ENCODE measurements at places on chromosomes 4 and X.

- DNase-seq = no peak
Observed at GRCh38 chrX:643911-644303, 13.3 kb downstream of the SHOX start.

DNA sequence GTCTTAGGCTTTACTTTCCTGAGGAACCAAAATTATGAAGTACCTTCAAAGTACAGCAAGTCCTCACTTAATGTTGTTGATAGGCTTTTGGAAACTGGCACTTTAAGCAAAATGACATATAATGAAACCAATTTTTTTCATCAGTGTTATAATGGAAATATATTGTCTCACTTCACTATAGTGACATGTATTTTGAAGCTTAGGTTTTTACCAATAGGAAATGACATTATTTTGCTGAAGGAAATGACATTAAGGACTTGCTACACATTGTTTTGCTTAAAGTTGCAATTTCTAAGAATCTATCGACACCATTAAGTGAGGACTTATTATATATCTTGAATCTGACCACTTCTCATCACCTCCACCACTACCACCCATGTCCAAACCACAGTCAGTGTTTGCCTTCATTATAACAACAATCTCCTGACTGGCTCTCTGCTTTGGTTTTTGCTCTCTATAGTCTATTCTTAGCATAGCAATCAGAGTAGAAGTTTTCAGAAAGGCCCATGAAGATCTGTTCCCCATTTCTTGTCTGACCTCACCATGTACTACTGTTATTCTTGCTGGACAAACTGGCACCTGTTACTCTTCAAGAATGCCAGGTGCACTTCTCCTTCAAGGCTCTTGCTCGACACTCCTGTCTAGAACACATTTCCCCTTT, 311.2 kb downstream of the BMPR1B start:
- DNase-seq = no peak

GRCh38 chr4:1763550-1764080, 29.5 kb upstream of the FGFR3 start:
- DNase-seq = no peak

DNA sequence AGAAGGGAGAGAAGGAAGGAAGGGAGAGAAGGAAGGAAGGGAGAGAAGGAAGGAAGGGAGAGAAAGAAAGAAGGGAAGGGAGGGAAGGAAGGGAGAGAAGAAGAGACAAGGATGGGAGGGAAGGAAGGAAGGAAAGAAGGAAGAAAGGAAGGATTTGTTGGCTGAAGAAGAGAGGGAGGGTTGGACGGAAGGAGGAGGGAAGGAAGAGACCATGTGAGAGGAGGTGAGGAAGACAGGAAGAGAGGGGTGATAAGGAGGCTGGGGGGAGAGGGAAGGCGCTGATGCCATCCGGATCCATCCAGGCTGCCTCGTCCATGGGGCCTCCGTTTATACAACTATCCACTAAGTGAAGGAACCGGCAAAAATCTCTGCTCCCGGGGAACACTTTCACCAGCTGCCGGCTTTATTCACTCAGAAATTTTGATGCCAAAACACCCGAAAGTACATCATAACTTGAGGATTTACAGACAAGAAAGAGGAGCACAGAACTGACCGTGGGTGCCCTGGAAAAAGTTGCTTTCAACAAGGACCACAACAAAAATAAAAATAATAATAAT, 14.9 kb downstream of the DHRSX start:
- no peak for DNase-seq

GRCh38 chr4:75658876-75659275, 14.3 kb downstream of the G3BP2 start:
- DNase-seq = no peak

DNA sequence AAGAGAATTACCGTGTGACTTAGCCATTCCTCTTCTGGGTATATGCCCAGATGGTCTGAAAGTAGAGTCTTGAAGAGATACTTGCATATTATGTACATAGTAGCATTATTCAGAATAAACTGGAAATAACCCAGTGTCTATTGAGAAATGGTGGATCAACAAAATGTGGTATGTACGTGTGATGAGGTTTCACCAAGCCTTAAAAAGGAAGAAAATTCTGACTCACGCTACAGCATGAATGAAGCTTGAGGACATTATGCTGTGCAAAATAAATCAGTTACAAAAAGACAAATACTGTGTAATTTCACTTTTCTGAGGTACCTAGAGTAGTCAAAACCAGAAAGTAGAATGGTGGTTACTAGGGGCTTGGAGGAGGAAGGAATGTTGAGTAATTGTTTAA, 37.3 kb downstream of the GBA3 start:
- DNase-seq = no peak

GRCh38 chr4:79982601-79983322, 90.3 kb downstream of the ANTXR2 start:
- DNase-seq = no peak

- DNase-seq = no peak
Observed at GRCh38 chr4:740656-741282, 35.1 kb downstream of the PCGF3 start.

- no peak for DNase-seq
Observed at GRCh38 chr4:34771632-34772031, 1472.7 kb downstream of the ARAP2 start.

DNA sequence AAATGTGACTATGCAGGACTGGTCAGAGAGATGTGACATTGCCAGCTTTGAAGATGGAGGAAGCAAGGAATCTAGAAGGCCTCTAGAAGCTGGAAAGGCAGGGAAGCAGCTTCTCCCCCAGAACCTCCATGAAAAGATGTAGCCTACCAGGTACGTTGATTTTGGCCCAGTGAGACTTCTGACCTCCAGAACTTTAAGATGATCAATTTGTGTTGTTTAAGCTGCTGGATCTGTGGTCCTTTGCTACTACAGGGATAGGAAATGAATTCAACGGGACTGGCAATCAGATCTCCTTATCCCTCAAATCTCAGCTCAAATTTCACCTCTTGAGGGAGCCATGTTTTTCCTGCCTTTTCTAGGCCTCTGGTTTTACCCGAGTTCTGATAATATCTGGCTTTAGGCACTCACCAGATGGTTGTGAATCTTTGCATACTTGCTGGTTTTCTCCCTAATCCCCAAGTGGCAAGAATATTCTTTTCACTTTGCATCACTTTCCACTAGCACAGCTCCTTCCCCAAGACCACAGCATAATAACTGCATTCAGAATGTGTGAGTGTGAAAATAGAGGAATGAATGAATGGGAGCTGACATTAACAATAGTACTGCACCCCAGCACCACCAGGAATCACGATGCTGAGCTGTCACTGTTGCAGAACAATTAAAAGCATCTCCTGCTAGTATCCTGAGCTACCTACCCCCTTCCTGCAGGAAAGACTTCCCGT, 25.5 kb upstream of the TMSB4X start:
- DNase-seq = no peak

DNA sequence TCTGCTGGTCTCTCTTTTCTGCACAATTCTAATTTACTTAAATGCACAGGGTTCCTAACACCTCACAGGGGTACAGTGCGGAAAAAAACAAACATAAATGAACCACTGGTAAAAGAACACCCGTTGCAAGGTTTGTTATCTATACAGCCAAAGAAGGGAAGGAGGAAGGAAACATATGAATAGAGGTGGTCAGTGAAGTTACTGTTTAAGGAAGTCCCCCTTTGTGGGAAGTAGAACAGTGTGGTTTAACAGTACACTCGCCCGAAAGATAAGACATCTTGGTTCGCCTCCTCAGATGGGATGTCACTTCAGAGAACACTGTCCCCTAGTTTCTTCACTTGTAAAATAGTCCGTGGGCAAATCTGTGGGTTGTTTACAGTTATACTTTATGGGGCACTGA, 57.5 kb downstream of the TEC start:
- no peak for DNase-seq

DNA sequence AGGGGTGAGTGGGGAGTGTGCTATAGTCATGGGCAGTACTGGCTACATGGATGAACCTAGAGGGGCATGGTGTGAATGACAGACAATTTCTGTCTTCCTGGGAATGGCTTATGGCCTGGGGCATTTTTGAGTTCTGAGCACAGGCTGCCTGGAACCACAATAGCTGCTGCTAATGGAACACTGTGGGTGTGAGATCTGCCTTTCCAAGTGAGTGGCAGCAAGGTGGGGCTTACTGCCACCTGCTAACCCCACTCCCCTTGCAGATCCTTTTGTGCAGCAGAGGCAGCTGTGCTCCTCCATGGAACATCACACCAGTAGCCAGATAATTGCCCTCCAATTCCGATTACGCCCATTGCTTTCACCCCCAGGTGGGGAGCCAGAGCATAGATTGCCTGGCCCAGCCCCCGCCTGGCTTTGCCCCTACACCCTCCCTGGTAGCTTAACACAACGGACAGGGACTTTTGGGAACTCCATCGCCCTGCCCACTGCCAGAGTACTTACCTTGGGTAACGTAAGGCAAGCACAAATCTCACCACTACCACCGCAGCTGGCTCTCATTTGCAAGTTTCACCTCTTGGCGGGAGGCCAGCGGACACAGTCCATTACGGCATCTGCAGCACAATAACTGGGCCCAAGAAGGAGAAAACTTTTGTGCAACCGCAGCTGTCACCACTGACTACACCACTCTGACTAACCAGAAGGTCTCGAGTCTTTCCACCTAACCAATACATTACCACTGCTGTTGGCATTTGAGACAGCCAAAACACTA, 421.2 kb upstream of the NWD2 start:
- no peak for DNase-seq

- DNase-seq = no peak
Observed at GRCh38 chrX:118329175-118329574, 16.7 kb upstream of the WDR44 start.

GRCh38 chr4:122384245-122384644, 5.4 kb downstream of the ADAD1 start:
- DNase-seq = no peak

DNA sequence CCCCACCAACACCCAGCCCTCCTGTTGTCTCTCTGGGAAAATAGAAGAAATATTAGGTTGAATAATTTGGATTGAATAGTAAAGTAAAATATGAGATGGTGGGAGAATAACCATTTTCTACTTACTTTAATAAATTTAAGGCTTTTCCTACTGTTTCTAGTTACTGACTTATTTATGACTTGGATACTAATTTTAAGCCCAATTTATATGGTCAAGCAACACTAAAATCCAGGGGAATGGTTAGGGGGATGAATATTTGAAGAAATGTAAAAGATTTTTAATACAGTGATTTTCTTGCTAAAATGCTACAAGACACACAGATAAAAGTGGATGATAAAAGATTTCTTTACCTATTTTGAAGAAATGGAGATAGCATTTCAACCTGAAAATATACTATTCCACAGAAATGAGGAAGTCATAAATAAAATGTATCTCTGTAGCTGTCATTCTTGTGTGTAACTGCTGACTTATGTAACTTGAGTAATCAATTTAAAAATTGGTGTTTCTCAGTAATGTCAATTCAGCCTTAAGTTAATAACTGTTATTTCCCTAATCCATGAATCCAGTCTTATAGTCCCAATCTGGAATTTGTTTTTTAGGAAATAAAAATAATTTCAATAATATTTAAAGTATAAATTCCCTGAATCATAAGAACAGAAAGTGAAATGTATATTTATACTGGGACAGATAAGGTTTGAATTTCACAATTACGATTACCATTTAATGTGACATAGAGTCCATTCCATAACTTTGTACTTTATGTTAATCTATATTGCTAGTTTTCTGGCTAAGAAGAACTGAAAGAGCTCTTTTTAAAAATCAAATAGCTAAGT, 24.3 kb upstream of the IL2 start:
- no peak for DNase-seq

GRCh38 chrX:19687395-19687794, 172.1 kb upstream of the MAP3K15 start:
- no peak for DNase-seq

GRCh38 chrX:120244735-120245498, 5.7 kb upstream of the ZBTB33 start:
- DNase-seq = peak; percentile 51

DNA sequence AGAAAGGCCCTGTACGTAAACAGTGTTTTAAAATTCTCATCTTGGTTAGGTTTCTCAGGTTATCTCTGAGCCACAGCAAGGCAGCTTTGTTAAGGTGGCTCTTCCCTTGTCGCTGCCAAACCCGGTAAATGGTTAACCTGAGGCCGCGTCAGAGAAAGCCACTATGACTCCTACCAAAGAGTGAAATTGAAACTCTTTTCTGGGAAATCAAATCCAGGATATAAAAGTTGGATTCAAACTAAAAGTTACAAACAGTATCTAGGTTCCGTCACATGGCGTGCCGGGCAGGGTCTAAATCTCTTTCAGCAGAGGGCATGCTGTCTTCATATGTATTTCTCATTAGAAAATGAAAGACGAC, 433 bp downstream of the MMAA start:
- DNase-seq = peak; percentile 48

DNA sequence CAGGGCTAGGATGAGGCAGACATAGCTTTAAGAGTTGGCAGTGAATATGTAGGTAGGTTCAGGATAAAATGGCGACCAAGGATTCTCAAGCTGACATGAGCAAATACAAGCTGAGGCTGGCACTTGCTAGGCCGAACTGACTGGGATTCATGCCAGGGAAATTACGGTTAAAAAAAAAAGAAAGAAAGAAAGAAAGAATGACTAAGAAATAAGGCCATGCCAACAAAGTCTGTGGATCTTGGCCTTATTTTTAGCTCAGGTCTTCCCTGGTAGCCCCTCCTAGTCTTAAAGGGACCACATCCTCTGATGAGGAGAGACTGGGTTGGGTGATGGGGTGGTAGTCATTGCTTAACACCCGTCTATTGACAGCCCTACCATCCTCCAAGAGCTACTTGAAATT, 64.4 kb upstream of the KLHL13 start:
- no peak for DNase-seq

- no peak for DNase-seq
Observed at GRCh38 chr4:79315891-79316290, 10.0 kb downstream of the NAA11 start.

GRCh38 chr4:47406408-47406807, 57.1 kb downstream of the COMMD8 start:
- no peak for DNase-seq

- DNase-seq = no peak
Observed at GRCh38 chr4:186621959-186622553, 66.7 kb upstream of the MTNR1A start.

DNA sequence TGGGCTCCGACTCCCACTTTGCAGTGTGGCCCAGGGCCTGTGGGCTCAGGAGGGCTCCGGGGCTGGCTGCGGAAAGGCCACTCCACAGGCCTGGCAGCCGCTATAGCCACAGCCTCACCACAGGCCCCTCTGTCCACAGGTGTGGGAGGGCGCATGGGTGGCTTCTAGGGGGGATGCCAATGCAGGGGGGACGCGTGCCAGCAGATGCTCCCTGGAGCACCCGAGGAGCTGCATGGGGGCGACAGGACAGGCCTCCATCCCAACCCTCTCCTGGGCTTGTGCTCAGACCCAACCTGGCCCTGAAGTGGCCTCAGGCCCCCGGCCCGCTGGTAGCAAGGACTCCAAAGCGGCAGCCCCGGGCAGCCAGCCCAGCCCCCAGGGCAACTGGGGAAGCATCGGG, 8.0 kb downstream of the BGN start:
- no peak for DNase-seq

DNA sequence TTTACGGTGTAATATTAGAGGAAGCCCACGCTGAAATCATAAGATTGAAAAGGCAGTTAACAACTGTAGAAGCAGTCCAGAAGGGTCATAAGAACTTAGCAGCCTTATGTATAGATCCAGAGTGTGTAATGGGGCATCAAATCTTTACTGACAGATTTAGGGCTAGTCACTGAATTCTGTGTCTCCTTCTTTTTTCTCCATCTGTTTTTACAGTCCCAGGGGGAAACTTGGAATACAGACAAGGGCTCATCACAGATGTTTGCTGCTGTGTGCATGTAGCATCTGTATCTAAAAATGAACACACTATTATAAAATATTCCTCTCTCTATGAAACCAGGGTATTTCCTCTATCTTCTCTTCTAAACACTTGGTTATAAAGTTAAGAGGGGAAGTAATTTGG, 43.9 kb downstream of the CYSLTR1 start:
- no peak for DNase-seq
